ENCODE measurements at places on chromosomes 4 and X.

- no peak for DNase-seq
These were observed 17.5 kb upstream of the FAM241A start for GRCh38 chr4:112127803-112128202.

- DNase-seq: no peak
These were observed 39.6 kb downstream of the SMAD1 start for GRCh38 chr4:145521282-145521681.

DNA sequence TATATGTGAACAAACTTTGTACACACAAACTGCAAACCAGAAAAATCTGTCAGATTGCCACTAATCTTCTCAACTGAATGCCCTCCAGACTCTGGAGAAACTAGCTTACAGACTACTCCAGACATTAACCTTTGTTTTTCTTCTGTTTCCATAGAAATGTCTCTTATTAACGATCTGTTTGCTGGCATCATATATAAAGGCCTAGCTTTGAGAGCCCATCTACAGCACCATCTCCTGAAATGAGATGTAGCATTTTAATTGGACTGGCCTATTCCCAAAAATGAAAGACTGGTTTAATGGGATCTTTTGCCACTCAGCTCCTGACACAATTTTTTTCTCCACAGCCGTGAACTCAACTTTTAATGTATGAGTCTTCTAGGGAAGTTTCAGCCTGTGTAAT is 266.0 kb upstream of the IL1RAPL1 start:
- no peak for DNase-seq

DNA sequence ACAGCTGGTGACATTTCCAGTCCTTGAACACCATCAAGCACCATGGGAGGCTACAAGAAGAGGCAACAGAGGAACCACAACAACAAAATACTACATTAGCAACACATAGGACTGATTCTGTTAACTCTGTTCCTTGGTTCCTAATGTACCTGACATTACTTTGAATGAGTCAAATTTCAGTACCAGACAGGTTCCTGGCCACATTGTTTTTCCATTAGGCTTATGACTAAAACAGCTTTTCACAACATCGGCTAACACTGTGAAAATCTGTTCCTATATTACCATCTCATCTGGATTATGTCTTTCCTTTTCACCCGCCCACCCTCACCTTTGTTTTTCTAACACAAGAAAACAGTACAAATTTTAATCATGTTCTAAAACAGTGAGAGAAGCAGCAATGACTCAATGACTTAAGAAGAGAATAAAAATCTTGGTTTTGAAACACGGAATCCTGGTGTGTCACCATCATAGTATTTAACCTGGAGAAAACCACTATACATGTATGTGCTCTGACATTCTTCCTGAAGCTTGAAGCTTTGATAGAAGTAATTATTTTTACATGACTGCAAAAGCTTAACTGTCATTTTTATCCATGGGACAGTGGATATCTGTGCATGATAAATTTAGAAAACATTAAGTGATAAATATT is 143.9 kb downstream of the SCFD2 start:
- no peak for DNase-seq

- DNase-seq: no peak
These were observed 219.9 kb downstream of the BCOR start for GRCh38 chrX:39877905-39878304.

GRCh38 chr4:111849746-111850284 is 295.4 kb upstream of the FAM241A start:
- DNase-seq: no peak

DNA sequence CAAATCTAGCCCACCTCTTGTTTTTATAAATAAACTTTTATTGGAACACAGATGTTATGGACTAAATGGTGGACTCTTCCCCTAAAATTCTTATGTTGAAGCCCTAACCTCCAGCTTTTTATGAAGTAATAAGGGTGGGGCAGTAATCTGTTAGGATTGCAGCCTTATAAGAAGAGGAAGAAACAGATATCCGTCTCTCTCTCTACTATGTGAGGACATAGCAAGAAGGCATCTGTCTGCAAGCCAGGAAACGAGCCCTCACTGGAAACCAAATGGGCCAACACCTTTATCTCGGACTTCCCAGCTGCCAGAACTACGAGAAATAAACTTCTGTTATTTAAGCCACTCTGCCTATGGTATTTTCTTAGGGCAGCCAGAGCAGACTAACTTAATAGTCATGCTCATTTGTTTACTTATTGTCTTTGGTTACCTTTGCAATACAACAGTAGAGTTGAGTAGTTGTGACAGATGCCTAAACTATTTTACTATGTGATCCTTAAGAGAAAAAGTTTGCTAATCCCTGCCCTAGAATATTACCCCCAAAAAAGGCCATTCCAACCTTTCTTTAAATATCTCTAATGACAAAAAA is 67.4 kb downstream of the MANBA start:
- DNase-seq: no peak

DNA sequence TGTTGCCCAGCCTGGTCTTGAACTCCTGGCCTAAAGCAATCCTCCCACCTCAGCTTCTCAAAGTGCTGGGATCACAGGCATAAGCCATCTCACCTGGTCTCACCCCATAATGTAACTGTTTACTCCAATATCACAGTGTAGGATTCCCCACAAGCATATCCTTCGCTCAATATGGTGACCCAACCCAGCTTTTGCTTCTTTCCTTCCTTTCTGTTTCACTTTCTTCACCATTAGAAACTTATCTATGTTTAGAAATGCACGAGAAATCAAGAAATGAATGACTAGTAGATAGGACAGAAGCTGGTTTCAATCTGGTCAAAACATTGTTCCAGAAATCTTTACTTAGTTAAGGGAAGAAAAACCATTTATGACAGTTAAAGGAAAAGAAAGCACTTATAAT is 18.9 kb downstream of the TSPAN5 start:
- DNase-seq: no peak

- no peak for DNase-seq
These were observed 1.2 kb downstream of the SLC2A9 start for GRCh38 chr4:10020106-10020505.

- DNase-seq: no peak
These were observed 60.6 kb upstream of the SLC39A8 start for GRCh38 chr4:102405821-102406401.

- DNase-seq: no peak
These were observed 209.7 kb downstream of the CEP135 start for GRCh38 chr4:56158483-56158882.

DNA sequence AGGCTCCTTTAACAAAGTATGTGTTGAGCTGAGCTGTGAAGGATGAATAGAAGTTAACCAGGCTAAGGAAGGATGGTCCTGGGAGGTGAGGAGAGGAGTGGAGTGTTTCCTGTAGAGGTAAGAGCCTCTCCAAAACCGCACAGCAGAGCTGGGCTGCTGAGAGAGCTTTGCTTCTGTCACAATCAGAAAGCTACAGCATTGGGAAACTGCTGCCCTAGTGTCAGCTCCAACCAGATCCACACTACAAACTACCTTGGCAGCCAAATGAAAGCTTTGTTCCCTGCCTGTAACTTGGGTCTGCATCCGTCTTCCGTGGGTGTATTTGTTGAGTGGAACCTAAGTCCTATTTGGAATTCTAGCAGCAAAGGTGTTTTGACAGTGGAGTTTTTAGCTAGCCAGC is 91.8 kb downstream of the REPS2 start:
- DNase-seq: no peak

DNA sequence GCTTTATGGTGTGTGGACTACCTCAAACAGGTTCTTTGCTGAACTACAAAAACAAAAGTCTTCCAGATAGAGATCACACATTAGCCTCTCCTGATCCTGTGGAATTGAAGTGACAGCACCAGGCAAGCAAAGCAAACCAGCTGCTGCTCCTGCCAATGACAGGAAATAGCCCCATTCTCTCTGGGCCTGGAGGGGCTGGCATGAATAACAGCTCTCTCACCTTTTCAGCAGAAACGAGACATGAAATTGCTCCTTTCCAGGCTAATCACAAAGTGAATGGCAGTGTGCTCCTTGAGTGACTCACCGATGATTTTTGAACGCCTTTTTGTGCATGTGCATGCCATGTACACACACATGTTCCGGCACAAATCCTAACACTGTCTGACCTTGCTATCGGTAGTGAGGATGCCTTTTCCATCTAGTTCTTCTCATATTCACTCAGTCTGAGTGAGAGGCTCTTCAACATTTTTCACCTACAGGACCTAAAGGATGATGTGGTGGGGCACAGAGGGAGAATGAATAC is 24.4 kb downstream of the MFAP3L start:
- DNase-seq: no peak

GRCh38 chr4:5399790-5400421 is 308.5 kb downstream of the EVC2 start:
- no peak for DNase-seq

DNA sequence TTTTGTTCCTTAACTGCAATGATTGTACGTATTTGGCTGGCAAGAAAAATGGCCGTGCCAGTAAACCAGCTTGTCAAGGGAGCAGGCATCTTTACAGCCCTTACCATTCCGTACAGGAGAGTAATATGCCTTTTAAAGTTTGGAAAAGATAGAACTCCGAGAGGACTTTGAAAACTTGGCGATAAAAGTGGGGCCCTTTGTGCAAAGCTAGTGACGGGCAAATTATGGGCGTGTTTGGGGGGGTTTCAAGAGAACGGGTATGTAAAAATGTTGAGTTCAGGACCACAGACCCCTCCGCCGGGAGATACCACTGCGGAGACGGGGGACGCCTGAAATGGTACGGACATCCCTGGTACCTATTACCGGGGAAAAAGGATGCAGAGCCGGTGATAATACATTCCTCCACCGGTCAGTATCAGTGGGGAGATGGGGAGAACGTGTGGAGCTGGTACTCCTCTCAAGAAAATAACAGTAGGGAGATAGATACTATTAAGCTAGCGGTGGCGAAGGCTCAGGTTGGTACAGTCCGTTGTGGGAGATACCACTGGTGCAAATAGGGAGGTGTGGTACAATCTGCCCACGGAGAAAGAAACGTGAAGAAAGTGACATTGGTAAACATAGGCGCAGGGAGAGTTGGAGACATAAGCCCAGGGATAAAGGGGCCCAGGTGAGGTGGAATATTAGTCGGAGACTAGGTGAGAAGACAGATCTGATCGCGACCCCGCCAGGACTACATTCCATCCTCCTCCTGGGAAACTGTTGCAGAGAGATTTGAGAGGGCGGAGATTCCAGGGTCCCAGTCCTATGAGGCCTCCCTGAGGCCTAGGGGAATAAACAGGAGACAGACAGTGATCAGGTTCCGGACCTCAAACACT is 14.5 kb downstream of the SPACA5 start:
- no peak for DNase-seq

DNA sequence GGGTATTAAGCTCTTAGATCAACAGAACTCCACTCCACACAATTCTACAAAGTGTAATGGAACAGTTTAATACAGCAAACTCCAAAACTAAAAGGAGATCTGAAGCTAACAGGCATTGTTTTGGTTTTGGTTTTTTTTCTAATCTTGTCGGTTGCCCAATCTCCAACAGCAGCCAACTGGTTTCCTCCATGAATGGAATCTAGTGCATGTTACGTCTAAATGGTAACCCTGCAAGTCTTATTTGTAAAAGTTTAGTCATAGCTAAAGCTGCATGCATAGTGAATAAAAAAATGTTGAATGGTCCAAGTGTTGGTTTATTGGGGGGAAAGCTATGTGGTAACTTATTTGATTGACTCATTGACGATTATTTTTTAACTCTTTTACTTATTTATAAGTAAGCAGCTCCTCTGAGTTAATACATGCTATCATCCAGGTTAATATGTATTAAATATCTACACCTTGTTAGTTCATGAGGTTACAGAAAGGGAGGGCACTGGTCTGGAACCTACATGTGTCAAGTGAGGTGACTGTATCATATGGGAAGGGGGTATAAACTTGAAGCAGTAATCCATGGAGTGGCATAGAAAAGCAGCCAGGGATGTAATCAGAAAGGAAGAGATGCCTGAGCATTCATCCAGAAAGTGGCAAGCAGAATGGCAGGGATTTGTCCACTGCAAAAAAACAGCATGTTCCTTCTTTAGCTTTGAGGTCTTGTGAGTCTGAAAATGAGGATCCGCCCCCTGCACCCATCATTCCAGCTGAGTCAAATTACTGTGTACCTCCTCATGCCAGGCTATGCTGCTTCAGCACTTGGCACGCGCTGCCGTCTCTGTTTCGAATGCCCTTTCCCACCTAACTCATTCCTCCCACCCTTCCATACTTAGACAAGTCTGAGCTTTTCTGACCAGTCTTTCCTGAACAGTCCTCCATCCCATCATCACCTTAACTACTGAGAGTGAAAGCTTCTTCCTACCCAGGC is 81.7 kb downstream of the PDGFC start:
- DNase-seq: no peak

DNA sequence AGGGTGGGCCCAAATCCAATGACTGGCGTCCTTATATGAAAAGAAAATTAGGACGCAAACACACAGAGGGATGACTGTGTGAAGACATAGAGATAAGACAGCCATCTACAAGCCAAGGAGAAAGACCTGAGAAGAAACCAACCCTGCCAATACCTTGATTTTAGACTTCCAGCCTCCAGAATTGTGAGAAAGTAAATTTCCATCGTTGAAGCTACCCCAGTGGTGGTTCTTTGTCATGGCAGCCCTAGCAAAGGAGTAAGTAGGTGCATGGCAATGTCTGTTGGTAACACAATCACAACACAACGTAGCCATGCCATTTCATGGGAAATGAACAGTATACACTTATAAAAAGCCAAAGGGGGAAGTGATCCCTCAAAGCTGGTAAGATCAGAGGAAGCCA is 25.3 kb downstream of the SMIM20 start:
- DNase-seq: no peak

DNA sequence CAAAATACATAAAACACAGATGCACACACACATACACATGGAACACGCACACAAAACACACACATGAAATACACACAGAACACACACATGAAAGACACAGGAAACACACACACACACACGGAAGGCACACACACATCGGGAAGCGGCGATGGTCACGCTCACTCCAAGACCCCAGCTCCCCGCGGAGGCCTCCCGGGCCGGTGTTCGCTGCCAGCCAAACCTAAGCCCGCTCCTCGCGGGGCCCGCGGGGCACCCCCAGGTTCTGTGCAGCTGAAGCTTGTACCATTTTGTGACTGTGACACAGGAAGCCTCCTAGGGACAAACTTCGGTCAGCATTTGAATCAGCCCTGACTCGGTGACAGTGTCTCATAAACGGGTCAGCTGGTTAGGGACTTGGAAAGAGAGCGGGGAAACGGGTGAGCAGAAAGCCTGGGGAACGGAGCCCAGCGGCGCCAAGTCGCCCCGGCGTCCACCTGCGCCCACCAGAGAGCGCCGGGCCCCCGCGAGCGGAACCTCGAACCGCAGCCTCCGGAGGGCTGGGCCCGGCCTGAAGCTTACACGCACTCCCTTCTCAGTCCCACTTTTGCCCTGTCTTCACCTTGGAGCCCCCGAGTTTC is 32.1 kb downstream of the F11 start:
- no peak for DNase-seq
